NCI-H2029 treated with DMSO at 0.1 percent for 48 hours (cell line): ENCODE measurements at places on chromosomes 5 and 9.

- no peak for DNase-seq
These were observed 143.9 kb upstream of the DAP start for GRCh38 chr5:10904862-10905432.

DNA sequence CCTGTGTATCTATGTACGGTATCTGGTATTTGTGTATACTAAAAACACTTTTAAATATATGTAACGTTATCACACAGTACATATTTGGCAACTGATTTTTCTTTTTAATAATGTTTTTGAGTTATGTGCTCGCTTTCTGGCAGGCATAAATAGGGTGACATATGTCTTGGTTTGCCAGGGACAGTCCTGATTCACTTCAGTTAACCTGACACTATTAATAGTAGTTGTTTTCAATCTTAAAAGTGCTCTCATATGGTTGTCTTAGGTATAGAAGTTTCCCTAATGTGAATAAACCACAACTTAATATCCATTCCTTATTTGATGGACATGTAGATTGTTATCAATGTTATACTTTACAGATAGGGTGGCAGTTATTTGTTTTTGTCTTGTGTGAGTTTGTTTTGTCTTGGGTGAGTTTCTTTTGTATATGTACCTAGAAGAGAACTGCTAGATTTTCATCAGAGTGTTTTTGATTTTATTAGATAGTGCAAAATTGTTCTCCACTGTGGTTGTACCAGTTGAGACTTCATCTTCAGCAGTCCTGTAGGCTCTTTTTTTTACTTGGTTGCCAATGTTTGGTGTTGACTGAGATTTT, 7.9 kb downstream of the G3BP1 start:
- no peak for DNase-seq

GRCh38 chr9:128081056-128081455, 13.0 kb downstream of the SLC25A25 start:
- no peak for DNase-seq

GRCh38 chr9:71279151-71279739, 157.8 kb upstream of the TRPM3 start:
- DNase-seq: no peak

DNA sequence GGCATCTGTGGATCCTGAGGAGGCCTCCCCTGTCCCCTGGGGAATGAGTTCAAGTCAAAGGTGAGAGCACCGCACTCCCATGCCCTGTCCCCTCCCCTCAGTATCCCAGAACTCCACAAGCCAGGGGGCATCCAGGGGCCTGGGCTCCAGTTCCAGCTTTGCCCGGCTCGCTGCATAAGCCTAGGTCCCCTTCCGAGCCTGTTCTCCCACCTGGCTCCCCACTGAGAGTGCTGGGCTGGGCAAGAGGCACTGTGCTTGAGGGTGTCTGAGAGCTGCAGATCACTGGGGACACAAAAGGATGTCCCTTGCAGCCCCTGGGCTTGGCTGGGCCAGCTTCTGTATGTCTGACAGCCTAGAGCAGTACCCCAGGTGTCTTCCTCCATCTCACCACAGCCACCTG, 4.6 kb downstream of the DOK3 start:
- no peak for DNase-seq

DNA sequence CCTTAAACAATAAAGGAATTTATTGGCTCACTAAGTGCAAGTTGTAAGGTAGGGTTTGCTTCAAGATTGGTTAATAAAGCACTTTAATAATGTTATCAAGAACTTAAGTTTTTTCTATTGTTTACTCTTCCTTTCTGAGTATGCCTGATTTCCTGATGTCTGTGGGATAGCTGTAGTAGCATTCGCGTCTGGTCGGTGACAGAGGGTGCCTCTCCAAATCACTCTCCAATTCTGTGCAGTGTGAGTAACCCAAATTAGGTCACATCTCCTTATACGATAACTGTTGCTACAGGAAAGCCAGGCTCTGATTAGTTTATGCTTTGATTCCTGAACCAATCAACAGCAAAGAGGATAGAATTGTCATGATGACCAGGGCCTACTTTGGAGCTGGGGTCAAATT, 90.7 kb downstream of the CCDC192 start:
- no peak for DNase-seq

GRCh38 chr5:891117-891836, 1.3 kb downstream of the BRD9 start:
- DNase-seq: no peak

DNA sequence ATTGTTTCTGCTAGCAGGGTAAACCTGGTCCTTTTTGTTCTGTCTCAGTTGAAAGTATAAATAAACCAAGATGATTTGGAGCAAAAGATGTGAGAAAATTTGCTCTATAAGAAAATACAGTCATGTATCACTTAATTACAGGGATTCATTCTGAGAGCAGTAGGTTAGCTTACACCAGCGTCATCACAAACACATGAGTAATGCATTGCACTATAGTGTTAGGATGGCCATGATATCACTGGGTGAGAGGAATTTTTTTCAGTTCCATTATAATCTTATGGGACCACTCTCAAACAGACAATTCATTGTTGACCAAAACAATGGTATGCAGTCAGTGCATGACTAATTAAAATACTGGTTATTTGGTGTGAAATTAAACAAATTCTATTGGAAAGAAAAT, 430.9 kb downstream of the CHSY3 start:
- DNase-seq: no peak

GRCh38 chr5:144144956-144145751, 25.3 kb downstream of the YIPF5 start:
- DNase-seq: peak; percentile 57

DNA sequence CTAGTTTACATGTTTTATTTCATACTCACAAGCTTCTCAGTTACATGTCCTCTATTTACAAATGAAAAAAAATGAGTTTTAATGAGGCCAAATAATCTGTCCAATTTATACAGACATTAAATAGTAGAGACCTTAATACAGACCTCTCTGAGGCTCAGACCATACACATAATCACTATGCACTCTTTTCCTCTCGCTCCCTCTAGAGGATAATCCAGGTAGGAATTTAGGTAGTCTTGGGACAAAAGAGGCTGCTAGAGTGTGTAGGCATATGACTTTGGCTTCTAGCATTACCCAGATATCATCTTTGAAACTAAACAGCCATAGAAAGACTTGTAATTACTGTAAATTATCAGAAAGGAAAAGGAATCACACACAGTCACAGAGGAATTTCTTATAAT, 444.7 kb downstream of the HINT1 start:
- no peak for DNase-seq

- no peak for DNase-seq
These were observed 258.7 kb downstream of the TRIM32 start for GRCh38 chr9:116945817-116946216.

- DNase-seq: no peak
These were observed 17.4 kb downstream of the ELOVL7 start for GRCh38 chr5:60826653-60827052.

- DNase-seq: no peak
These were observed 34.4 kb downstream of the SHC3 start for GRCh38 chr9:89144238-89144637.

DNA sequence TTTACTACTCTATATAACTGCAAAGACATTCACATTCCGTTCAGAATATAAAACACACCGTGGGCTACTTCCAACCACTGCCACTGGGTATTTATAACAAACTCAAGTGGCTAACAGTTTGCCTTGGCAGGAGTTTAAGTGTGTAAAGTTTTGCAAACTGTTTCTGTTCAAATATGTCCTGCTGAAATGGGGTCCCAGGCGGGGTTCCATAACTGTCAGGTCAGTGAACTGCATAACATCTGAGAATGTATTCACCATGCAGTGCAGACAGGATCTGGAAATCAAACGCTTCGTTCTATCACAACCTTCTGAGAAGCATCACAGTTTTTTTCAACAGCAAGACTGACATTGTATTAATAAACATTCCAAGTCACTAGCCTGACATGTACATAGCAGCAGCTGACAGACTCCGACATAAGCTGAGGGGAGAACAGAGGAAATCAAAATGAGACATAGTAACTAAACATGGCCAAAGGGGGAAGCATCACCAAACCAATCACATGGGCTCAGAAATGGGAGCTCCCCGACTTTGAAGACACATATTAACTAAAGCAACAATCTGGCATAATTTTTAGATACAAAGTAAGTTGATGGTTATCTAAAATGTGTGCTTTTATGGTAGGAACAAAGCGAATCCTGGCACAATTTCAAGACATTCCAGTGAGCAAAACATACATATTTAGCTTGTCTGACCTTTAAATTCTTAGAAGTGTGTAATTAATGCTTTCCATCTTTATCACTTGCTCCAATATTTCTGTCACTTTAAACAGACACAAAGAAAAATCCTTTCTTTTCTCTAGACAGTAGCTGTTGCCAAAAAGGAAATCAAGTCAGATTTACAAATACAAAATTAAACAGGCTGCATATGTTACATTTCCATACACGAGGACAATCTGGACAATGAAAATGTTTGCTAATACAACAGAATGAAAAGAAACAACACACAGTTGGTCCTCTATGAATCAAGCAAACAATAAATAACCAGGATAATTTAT, 156.8 kb downstream of the MAPKAP1 start:
- no peak for DNase-seq

GRCh38 chr5:133398646-133399101, 213.7 kb downstream of the FSTL4 start:
- DNase-seq: no peak

GRCh38 chr5:171725205-171725601, 60.4 kb upstream of the SMIM23 start:
- no peak for DNase-seq

- peak; percentile 32 for DNase-seq
These were observed 257.9 kb upstream of the ANKRD55 start for GRCh38 chr5:56490971-56491468.

- DNase-seq: no peak
These were observed 37.4 kb downstream of the ARHGEF37 start for GRCh38 chr5:149618581-149619248.

- no peak for DNase-seq
These were observed 20.4 kb upstream of the RPS14 start for GRCh38 chr5:150469718-150470469.

DNA sequence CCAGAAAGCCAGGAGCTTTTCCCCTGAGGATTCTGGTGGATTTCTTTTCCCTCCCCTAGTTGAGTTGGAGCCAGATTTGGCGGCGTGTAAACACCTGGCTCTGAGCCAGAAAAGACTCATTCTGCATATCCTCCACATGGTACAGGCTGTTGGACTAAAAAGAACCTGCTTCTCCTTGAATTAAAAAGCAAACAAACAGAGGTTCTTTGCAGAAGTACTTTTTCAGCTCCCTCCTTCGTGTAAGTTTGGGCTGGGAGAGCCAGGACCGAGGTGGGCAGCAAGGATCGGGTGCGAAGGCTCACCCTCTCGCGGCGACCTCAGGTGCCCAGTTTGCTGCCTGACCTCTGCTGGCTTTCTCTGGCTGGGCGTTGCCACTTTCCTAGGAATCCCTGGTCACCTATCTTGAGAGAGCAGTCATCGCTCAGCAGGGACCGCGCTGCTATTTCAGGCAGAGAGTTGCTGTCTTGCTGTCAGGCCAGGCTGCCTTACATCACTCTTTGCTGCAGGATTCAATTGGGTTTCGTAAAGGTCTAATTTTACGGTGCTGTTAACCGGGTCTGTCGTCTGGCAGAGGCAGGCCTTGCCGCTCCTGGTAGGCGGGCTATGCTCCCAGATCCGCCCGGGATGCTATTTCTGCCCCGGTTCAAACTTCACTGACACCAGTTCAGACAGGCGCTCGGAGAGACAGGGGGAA, 3.2 kb downstream of the PAPPA start:
- DNase-seq: peak; percentile 76

GRCh38 chr5:124053340-124053739, 541.4 kb downstream of the CSNK1G3 start:
- DNase-seq: no peak

GRCh38 chr9:97572892-97573365, 60.2 kb downstream of the TSTD2 start:
- no peak for DNase-seq

- no peak for DNase-seq
These were observed 184.0 kb upstream of the GDNF start for GRCh38 chr5:38023799-38024198.

DNA sequence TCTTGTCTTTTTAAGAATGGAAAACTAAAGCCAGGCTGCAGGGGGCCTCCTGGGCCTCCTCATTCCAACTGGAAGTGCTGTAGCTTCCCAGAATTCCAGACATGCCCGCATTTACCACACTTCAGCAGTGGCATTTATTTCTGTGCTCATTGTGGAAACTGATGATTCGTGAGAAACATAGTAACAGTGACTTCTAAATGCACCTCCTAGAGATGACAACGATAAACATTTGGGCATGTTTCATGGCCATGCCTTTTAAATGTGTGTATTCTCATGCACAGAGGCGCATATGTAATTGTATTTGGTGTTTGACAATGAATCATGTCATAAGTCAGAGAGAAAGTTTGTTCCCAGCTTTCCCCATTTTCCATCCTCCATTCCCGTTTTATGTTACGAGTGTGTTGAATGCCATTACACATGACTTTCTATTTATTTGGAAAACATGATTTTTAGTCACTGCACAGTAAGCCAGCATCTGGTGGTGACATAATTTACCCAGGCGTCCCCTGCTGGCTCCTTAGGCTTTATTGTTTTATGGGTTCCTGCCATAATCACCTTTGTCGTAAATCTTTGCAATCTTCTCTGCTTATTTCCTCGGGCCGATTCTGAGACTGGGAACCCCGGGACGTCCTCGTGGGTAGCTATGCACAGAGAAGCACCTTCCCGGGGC, 68.8 kb upstream of the FCN2 start:
- DNase-seq: no peak

DNA sequence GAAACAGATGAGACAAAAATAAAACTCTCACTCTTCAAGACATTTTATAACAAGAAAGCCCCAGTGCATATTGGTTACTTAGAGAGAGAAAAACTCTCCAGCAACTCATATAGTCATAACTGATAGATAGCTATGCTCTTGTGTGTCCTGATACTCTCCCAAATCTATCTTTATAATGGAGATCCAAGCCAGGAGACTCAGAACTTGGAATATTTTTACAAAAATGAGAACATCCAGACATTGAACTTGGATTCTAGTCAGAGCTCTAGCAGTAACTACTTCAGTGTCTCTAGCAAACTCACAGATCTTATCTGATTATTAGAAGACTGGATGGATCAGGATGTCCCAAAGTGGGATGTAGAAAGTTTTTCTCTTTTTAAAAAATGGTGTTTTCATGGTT, 412.7 kb upstream of the BRINP1 start:
- DNase-seq: no peak

GRCh38 chr9:7348692-7349091, 450.9 kb downstream of the DMAC1 start:
- DNase-seq: no peak

GRCh38 chr5:78647351-78647818, 1.2 kb downstream of the LHFPL2 start:
- no peak for DNase-seq

- no peak for DNase-seq
These were observed 55.3 kb downstream of the FYB1 start for GRCh38 chr5:39164016-39164415.

DNA sequence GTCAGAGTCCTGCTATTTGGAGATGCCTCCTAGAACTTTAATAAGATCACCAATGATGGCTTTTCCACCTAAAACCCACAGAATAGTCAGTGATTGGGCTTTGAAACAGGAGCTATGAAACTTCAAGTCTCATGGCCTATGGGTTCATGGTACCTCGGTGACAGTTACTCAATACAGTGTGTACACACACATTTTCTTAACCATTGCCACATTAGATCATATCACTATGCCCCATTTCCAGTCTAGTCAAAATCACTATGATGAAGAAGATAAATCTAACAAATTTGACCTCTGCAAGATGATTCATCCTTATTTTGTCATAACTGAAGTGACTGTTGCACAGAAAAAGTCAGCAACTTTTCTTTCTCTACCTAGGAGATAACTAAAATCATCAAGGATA, 86.8 kb upstream of the OR13F1 start:
- no peak for DNase-seq
